ENCODE measurements at places on chromosomes 3 and 15. TPM values are rescaled to one million over a fixed set of nuclear protein-coding genes. Genes with fewer than 3 reads are reported as not detected.

- H3K4me3 ChIP-seq: peak overlapping the region; percentile 50
Observed at GRCh38 chr3:196670339-196670738, 30.8 kb downstream of the NRROS start.

The NDN gene
- not detected for total RNA-seq

GRCh38 chr3:146221276-146221675 lies 29.6 kb downstream of the PLSCR4 start:
- H3K4me3 ChIP-seq: no peak overlapping the region
- no peak overlapping the region for H3K27ac ChIP-seq
- H3K27me3 ChIP-seq: peaks cover 14% of the 10 kb centered on the region

- no peaks in the 10 kb centered on the region for H3K36me3 ChIP-seq
- H3K4me1 ChIP-seq: peaks cover 4% of the 10 kb centered on the region
- no peak for DNase-seq
- peaks cover 3% of the 10 kb centered on the region for H3K27me3 ChIP-seq
Observed at GRCh38 chr3:30984855-30985749, 90.6 kb upstream of the GADL1 start.

DNA sequence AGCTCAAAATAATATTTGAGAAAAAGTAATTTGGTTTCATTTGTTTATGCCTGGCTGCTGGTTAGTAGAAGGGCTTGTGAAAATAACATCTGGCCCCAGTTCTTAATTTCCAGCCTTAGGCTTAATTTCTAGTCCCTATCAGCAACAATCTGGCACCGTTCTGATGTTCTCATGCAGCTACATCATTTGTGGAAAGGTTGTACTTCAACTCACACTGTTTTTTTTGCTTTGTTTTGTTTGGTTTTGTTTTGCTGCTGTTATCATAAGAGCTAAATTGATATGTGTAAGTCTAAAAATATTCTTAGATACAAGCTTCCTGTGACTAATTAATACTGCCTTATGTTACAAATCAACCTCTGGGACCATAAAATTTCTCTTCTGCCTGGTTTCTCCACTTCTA lies 8.9 kb downstream of the CPA3 start:
- no peaks in the 10 kb centered on the region for H3K4me1 ChIP-seq
- peaks cover 3% of the 10 kb centered on the region for H3K27me3 ChIP-seq
- no peak for DNase-seq
- H3K4me3 ChIP-seq: no peak overlapping the region

- peaks cover 66% of the 10 kb centered on the region for H3K4me1 ChIP-seq
- H3K27me3 ChIP-seq: no peaks in the 10 kb centered on the region
- peak overlapping the region; percentile 16 for H3K4me3 ChIP-seq
- H3K27ac ChIP-seq: no peak overlapping the region
- H3K36me3 ChIP-seq: no peaks in the 10 kb centered on the region
Observed at GRCh38 chr3:30730967-30731366, 124.6 kb downstream of the TGFBR2 start.

The ZDHHC3 gene
- total RNA-seq: 46.6 TPM
